Germinal center (tissue), 1 donor: ENCODE measurements at places on chromosomes 1 and 21.
A peak's percentile ranks its signal among the peaks of the same experiment; 100 is the strongest.

DNA sequence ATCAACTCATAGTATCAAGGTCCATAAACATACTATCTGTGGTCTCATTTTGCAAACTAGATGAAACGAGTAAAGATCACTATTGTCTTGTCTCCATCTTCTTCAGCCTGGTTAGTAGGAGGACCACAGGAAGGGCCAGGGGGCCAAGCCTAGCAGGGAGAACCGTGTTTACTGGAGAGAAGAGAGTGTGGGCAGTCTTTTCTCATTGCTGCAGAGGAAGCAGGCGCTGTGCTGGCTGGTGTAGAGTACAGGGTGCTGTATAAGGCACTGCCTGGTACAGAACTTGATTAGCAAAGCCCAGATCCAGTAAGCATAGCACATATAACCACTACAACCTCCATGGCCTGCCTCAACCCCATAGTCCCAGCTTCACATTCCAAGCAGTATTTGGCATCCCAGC, 10.0 kb upstream of the B4GALT3 start:
- DNase-seq = no peak

- DNase-seq = no peak
Measured at GRCh38 chr1:187891993-187892682, 1063.4 kb downstream of the PLA2G4A start.

DNA sequence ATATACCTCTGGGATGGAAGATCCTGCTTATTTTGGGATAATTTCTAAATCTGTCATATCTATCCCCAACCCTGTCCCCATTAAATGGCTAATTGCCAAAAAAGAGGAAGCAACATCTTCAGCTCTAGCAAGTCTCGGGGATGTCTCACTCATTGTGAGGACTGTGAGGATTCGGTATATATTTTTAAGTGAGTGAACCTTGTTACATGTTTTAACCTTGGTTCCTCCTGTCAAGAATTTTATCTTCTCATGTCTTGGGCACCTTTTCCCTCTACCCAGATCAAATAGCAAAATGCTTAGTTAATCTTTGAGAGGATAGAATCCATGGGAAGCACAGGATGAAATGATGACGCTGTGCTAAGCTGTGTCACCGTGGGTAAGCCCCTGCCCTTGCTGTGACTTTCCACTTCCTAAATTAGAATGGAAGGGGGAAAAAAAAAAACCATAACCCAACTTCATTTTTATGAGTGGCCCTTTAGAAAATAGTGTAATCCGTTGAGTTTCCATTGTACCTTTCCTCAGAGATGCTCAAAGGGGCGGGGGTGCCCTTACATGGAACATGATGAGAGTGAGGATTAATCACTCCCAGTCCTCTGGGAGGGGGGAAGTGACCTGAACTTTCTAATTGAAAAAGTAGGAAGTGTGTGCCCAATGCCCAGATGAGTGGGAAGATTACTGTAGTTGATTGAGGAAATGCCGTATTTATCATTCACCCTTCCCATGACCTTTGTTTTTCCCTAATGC, 7.6 kb downstream of the ATP1A1 start:
- DNase-seq = peak; percentile 30

- DNase-seq = peak; percentile 63
Measured at GRCh38 chr1:28208818-28209441, 23.9 kb downstream of the DNAJC8 start.

GRCh38 chr1:247540581-247540980, 4.3 kb upstream of the OR2C3 start:
- DNase-seq = no peak
